Renal cortical epithelial cell (primary cell): ENCODE measurements at places on chromosomes 3 and 15. TPM values are rescaled to one million over a fixed set of nuclear protein-coding genes. Genes with fewer than 3 reads are reported as not detected.

GRCh38 chr3:27623085-27623753 lies 98.9 kb downstream of the EOMES start:
- DNase-seq = no peak

GRCh38 chr3:120496278-120497002 lies 45.6 kb upstream of the FSTL1 start:
- peak; percentile 61 for DNase-seq

- DNase-seq = no peak
These were observed 108.8 kb downstream of the EPHB1 start for GRCh38 chr3:134903837-134904236.

- no peak for DNase-seq
These were observed 320.9 kb downstream of the PTPRG start for GRCh38 chr3:61882253-61882652.

CYP8B1 gene
- total RNA-seq = 0.35 and 0.55 TPM in 2 replicates

DNA sequence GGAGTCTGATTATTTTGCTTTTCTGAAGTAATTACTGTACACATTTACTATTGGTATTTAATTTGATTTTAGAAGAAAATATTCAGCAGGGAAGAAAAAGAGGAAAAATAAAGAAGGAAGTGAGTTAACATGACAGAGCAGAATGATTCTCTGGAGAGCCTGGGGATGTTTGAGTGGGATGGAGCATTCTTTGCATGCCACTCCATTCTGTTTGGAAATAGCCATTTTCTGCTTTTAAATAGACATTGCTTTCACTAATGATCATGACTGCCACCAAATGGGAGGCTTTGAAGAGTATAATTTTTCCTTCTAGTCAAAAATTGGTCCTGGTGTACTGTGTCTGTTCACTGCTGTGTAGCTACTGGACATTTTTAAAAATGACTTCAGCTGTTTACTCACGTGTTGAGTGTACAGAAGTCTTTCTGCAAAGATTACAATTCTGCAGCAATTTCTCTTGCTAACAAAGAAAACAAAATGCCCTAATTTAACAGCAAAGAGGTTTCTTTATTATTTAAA lies 196.1 kb downstream of the RYR3 start:
- peak; percentile 60 for DNase-seq

DNA sequence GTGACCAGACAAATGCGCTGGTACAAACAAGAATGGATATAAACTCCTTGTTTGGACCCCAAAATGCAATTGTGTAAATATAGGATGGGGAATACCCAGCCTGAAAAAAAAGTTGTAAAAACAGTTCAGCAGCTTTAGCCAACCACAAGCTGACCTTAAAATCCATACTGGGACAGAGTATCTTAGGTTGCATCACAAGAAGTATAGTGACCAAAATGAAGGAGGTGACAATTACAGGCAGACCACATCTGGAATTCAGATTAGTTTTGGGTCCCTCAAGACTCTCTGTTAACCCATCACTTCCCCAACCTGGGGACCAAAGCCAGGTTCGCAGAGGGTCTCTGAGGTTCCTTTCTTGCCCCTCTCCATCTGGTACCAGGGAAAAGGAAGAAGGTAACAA lies 115.9 kb upstream of the PRR20G start:
- DNase-seq = no peak

DNA sequence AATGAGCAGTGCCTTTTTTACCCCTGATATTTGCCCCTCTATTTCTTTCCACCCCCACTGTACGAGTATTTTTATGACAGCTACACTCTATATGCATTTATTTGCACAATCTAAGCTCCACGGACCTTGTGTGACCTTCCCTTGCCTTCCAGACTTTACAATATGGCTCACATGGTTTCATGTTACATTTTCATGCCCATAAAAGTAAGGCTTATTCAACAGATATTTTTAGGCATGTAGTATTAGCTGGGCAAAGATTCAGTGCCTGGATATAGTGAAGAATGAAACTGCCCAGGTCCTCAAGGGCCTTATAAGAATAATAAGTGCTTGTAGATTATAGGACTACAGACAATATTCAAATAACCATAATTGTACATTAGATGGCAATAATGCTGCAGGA lies 481.9 kb upstream of the CNTN4 start:
- no peak for DNase-seq
